Left cardiac atrium (tissue), 4 donors: ENCODE measurements at places on chromosomes 3 and 15.

DNA sequence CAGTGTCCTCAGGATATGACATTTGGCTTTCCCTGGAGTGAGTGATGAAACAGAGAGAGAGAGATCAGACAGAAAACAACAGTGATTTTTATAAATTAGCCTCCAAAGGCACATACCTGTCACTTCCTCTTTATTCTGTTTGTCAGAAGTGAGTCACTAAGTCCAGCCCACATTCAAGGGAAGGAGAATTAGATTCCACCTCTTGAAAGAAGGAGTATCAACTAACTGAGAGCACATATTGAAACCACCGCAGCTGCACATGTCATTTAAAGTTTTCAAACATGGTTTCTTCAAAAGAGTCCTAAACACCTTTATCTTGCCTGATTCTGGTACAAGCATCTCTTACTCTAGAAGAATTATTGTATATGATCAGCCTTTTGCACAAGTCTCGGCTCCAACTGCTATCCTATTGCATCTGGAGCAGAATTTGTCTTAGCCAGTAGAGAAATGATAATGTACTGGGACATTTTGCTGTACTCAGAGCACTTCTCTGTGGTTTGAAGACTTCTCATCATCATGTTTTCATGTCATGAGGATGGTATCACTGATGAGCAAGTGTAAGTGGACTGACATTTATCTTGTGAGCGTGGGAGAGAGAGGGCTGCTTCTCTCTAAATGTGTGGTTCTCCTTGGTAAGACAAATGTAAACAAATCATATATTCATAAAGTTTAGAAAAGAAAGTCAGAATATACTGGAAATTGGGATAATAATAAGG lies 338.9 kb upstream of the CFAP20DC start:
- no peak for DNase-seq

GRCh38 chr3:115830764-115831395 lies 207.6 kb downstream of the GAP43 start:
- DNase-seq: no peak

GRCh38 chr3:107975529-107976201 lies 115.2 kb downstream of the CD47 start:
- no peak for DNase-seq

GRCh38 chr15:87572381-87572910 lies 684.1 kb downstream of the NTRK3 start:
- DNase-seq: no peak

- no peak for DNase-seq
Observed at GRCh38 chr3:43753741-43754715, 63.3 kb downstream of the ABHD5 start.

- no peak for DNase-seq
Observed at GRCh38 chr15:64865998-64866520, 24.3 kb downstream of the PLEKHO2 start.

GRCh38 chr3:10391391-10391790 lies 70.5 kb upstream of the SEC13 start:
- no peak for DNase-seq

DNA sequence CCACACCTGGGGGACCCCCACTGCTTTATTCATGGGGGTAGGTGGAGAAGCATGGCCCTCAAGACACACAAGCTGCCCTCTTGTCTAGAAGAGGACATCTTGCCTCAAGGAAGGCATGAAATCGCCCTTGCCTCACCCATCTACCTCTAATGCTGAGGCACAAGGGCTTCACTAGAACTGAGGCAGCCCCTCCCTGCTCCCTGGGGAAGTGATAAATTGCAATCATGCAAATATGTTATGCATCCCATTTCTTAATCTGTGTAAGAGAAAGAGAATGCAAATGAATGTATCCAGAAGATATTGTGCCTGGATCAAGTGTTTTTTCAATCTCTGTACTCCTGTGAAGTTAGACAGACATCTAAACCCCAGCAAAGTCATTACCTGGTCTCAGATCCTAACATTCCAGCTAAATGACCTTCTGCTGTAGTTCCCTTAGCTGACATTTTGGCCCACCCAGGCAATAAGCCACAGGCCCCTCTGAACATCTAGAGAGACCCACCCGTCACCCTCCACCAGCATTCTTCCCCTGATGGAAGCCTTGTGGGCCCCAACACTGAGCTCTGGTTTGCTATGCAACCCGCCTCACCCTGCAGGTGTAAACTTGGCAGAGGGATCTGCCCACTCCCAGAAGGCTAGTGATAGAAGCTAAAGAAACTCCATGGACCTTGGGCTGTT lies 53.8 kb downstream of the FAM174B start:
- DNase-seq: no peak

- no peak for DNase-seq
Observed at GRCh38 chr15:33370623-33371020, 59.9 kb downstream of the RYR3 start.

- no peak for DNase-seq
Observed at GRCh38 chr3:150315721-150316120, 92.4 kb upstream of the TSC22D2 start.

GRCh38 chr3:156787926-156788663 lies 38.1 kb upstream of the LEKR1 start:
- DNase-seq: no peak

GRCh38 chr15:96561593-96561992 lies 231.1 kb downstream of the NR2F2 start:
- no peak for DNase-seq

- no peak for DNase-seq
Observed at GRCh38 chr15:72824781-72825180, 41.2 kb upstream of the ADPGK start.
